ENCODE measurements at places on chromosomes 4 and X.

DNA sequence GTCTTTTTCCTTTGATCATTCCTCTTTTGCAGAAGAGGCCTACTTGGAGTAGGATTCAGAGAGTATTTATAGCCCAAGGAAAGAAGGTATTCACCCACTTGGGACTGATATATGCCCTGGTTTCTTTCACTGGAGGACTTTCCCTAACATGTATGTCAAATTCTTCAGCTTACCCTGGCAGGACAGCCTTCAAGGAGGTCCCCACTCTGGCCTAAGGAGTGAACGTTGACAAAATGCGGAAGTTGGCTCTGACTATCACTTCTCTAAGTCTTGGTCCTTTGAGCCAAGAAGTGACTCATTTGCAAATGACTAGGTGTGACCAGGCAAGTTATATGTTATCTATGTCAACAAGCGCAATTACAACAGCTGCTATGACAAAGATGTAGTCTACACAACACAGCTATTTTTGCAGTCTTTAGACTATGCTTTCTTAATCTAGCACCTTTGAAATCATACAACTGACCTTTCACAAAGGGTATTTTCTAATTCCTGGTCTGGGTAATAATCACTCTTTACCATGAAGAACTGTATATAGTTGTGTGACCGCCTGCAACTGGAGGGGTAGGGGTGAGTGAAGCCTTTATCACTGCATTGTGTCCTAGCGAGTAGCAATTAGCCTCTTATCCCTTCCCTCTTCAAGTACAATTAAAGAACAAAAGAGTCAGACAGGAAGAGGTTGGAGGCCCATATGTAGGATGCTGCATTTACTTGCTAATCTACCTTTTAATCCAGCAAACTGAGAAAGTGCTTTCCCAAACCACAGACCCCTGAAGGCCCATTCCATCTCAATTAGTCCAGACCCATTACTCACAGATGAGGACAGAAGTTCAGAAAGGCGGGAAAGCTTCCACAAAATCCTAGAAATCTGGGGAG, 50.1 kb downstream of the RASGEF1B start:
- no peak for DNase-seq

DNA sequence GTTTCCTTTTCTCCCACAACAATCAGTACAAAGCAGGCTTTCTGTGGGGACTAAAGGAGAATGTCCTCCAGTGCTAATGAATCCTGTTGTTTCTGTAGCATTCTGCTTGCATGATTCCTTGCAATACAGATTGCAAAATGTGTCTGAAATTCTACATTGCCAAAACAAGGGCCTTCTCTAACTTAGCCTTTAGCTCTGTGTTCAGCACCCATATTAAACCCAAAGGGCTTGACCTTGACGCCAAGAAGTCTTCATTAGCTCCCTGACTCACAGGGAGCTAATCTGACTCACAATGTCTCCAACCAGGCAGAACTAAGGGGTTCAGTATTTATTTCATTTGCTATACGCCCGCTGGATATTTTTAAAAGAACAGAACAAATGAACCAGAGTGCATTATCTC, 241.4 kb upstream of the CLNK start:
- DNase-seq: no peak

- no peak for DNase-seq
These were observed 16.8 kb downstream of the ARHGEF38 start for GRCh38 chr4:105569057-105569865.

DNA sequence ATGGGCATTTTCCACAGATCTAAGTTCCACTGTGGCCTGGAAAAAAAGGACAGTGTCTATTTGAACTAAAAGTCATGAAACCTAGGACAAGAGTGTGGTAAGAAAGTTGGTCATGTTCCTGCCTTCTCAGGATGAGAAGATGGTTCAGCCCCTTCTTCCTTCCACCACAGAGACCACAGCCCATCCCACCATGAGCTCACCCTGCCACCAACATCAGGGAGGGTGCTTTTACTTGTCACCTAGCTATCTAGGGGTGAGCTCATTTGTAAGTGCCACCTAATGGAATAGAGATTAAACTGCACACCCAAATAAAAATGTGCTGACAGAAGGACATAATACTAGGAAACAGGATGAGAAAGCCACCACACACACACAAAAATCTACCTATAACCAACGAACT, 235.9 kb downstream of the SPIN4 start:
- DNase-seq: no peak

DNA sequence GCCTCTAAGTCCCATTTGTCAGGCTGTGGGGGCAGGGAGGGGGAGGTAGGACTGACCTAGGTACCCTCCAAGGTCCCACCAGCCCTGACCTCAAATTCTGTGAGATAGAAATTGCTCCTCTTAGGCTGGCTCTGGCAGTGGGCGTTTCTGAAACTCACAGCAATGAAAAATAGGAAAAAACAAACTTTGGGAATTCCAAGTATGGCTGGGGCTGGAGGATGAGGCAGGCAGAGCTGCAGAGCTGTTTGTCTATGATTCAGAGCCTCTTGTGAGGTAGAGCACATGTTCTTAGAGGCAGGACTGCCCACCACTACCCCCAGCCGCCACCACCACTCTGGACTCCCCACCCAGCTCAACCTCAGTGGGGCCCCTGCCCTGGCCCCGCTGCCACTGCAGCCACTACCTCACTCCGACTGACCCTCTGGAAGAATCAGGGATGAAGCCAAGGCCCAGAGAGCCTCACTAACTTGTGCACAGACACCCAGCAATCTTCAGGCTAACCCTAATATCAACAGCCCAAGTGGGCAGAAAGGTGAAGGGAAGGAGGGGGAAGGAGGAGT, 98.2 kb downstream of the PJA1 start:
- DNase-seq: no peak

- no peak for DNase-seq
These were observed 81.8 kb upstream of the JADE1 start for GRCh38 chr4:128727658-128728057.

DNA sequence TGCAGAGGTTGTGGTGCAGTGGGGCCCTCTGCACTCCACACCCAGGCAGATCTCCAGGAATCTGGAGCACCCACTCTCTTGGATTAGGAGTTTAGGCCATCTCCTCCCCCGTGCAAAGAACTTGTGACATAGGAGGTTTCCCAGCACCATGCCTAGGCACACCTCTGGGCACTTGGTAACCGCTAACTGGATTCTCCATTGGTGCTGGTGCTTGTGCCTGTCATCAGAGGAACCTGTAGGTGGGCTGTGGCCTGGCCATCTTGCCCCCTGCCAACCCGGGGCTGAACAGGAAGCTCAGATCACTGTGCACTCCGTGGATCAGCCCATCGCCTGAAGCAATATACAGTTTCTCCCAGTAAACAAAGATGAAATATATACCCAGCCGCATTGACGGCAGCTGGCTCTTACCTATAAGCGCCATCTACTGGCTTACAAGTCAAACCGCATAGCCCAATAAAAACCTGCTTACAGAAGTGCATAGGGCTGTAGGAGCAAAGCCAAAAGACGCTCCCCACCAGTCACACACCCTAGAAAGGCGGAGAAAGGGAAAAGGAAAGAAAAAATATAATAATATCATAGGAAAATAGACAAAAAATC, 19.1 kb upstream of the TEX13B start:
- DNase-seq: no peak

DNA sequence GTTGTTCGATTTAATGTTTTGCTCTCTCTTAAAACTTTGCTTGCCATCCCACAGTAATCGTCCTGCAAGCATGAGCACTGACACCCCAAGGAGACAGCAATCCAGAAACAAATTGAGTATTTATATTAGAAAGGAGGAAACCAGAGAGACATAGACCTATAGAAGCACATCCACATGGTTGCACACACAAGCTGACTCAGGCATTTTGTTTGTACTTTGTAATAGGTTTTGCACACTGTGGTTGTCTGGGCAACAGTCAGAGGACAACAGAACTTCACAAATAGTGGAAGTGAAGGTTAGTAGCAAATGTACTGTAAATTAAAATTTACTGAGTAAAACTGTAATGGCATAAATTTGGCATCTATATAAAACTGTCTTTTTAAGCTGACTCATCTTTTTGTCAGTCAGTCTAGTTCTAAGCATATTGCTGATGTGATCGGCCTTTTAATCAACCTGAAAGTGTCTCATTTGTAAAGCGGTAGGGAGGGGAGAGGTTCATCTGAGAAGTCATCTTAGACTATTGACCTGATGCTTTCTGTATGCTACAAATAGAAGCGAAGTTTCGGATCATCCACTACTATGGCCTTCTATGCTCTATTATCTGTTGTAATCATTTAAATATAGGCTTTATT, 1624.7 kb downstream of the ARAP2 start:
- no peak for DNase-seq

- no peak for DNase-seq
These were observed 110.8 kb upstream of the FAM9B start for GRCh38 chrX:9144701-9145241.

DNA sequence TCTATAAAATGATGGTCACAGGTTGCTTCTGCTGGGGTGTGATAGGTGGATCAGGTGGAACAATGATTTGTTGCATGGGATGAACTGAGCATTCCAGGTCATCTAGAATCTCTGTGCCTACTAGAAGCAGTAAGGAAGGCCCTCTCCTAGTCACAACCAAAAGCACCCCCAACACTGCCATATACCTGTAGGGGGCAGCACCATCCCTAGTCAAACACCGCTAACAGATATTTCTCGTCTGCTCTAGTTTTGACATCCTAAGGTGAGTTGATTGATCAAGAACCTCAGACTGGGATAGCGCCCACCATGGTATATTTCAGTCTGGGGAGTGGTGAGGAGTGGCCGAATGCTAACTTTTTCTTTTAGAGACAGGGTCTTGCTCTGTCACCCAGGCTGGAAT, 160.2 kb downstream of the NHS start:
- DNase-seq: no peak

GRCh38 chr4:75251547-75251946, 262.7 kb downstream of the RCHY1 start:
- DNase-seq: no peak

GRCh38 chr4:152463562-152463961, 72.3 kb downstream of the FBXW7 start:
- DNase-seq: no peak

DNA sequence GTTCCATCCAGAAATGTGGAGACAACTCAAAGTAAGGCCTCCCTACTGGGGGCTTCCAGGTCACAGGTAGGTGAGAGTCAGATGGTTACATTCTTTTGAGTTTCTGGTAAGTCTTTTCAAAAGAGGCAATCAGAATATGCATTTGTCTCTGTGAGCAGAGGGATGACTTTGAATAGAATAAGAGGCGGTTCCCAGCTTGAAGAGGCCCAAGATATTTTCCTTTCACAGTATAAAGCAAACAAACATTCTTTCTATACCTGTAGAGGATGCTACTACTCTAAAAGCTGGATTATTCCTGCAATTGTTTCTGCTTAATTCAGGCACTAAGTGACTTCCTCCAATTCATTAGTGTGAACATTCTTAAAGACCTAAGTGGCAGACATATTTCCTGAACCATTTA, 44.4 kb downstream of the DIAPH2 start:
- no peak for DNase-seq

GRCh38 chrX:18574591-18574990, 97.3 kb downstream of the RS1 start:
- DNase-seq: no peak

DNA sequence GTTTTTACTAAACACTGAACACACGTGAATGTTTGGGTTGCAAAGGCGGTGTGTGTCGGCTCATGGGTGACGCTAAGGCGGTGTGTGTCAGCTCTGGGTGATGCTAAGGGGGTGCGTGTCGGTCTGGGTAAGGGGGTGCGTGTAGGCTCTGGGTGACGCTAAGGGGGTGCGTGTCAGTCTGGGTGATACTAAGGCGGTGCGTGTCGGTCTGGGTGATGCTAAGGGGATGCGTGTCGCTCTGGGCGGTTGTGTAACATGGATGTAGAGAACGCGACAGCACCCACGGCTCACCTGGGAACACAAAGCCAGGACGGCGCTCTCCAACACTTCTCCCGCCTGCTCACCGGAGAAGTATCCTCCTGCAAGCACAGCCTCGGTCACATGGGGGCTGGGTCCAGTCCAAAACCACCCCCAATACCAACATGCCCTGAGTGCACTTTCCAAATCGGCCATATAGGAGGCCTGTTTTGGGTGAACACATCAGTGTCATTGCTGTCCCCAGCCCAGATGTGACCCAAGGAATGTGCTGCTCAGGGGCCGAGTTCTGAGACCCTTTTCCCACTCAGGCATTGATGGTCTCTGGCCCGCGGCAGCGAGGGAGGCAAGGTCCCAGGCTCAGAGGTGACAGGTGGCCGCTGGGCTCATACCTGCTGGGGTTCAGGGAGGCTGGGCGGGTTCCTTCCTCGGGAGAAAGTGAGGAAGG, 67.1 kb downstream of the ACOX3 start:
- no peak for DNase-seq

GRCh38 chr4:116952530-116953136, 132.7 kb downstream of the TRAM1L1 start:
- no peak for DNase-seq

DNA sequence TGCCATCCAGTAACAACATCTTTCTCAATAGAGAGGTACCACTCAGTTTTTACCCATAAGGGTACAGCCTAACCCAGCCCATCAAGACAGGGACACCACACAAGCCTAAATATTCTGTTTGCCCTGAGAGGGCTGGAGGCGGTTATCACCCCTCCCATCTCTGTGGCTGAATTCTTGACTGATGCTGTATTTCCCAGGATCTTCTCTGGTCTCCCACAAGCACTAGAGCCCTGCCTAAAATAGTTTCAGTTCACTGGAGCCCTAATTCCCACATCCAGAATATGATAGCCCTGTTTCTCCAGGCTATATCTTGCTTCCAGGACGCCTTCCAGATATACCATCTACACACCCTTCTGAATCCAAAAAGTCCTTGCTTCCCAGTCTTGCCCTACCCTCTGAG, 91.6 kb upstream of the NMU start:
- no peak for DNase-seq

- no peak for DNase-seq
These were observed 423.3 kb downstream of the ARHGAP24 start for GRCh38 chr4:85898231-85898630.

GRCh38 chrX:153635788-153636668, 11.0 kb upstream of the DUSP9 start:
- no peak for DNase-seq

DNA sequence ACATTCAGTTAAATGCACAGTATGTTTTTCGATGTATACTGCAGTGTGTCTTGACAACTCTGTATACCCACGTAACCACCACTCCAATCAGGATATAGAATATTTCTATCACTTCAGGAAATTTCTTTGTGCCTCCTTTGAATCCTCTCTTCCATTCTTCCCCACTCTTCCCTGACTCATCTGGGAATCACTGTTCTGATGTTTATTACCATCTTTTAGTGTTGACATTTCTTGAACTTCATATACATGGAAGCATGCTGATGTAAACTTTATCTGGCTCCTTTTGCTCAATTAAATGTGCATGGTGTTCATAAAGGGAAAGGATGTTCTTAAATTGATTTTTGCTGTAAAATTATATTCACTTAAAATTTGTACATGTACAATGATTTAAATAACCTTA, 319.9 kb downstream of the PCDH7 start:
- no peak for DNase-seq

DNA sequence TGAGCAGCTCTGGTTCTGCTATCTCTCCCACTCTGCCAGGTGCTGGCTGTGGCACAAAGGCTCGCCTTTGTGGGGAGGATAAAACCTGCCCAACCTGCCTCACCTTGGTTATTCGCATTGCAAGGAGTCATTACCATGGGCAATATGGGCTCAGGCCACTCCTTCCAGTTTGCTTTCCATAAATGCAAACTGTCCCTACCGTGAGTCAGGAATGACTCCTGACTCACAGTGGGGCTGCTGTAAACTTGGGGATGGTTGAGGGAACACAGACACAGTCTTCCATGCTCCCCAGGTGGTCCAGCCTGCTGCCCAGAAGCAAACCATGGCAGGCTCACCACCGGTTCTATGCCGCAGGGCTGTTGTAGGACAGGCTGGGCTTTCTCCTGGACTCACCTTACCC, 36.1 kb downstream of the COQ2 start:
- DNase-seq: no peak
